Myocyte (in vitro differentiated cells): ENCODE measurements at places on chromosomes 16 and 17.

DNA sequence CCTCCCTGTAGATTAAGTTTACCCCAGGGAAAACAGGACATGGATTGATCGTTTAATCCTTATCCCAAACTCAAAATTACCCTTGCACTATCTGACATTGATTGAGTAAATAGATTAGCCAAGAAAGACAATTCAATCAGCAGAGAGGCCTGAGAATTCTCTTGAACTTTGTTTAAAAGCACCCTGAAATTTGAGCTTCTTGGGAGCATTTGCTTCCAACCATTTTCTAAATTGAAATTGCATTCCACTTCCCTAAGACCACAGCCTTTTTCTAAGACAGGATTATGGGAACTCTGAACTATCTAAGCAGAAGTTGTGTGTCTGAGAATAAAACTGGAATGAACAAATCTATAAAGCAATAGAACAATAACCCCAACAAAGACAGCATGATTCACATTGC is 76.6 kb upstream of the TNRC6A start:
- peak; percentile 38 for DNase-seq

- DNase-seq: no peak
These were observed 65.3 kb downstream of the METRNL start for GRCh38 chr17:83144421-83145357.

- DNase-seq: no peak
These were observed 2.4 kb upstream of the CBFB start for GRCh38 chr16:67026570-67026969.

GRCh38 chr17:45098081-45098868 is 34.0 kb downstream of the PLCD3 start:
- no peak for DNase-seq

DNA sequence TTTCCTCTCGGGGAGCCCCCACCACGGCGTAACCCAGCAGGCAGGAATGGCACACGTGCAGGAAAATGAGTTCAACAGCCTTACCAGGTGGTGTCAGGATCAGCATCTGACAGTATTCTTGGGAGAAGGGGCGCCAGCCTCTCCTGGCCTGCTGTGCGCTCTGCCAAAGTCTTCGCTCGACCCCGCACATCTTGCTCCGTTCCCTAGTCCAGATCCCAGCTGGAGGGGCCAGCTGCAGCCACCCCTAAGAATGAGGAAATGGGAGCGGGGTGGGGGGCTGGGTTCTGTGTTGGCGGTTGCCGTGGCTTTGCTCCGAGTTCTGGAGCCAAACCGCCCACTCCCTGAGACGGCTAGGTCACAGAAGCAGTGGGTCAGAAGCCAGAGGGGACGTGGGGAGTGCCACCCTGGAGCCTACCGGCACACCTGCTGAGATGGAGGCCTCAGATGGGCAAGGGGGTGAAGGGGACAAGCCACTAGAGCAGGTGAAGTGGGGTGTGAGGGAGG is at the start of gene CHCT1:
Gene CHCT1, plus strand, starts transcription at position 328 of the 504 bp plus-strand sequence. Its CDS starts 104 bp downstream, at position 432.
- DNase-seq: no peak

DNA sequence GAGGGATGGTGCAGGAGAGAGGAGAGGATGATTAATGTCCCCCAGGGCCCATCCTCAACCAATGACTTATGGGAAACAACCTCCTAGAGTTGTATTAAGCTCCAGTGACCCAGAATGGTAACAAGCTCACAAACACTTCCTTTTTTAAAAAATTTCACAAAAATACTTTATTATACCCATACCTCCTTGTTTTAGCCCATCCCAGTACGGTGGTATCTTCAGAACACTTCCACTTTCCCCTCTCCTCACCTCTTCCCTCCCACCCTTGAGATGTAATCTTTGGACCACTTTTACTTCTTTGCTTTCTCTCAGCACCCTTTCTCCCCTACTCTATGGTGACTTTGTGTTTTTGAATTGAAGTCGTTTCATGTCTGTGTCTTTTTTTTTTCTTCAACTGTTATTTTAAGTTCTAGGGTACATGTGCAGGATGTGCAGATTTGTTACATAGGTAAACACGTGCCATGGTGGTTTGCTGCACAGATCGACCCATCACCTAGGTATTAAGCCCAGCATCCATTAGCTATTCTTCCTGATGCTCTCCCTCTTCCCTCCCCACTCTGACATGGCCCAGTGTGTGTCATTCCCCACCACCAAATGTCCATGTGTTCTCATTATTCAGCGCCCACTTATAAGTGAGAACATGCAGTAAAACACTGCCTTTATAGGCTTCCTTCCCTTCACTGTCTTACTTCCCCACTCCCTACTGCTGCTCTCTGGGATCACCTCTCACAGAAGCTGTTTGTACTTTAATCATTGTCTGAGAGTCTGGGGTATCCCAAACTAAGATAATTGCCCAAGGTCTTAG is 124.5 kb downstream of the PRKCB start:
- no peak for DNase-seq

- DNase-seq: peak; percentile 35
These were observed 7.8 kb upstream of the EFTUD2 start for GRCh38 chr17:44906763-44907728.

DNA sequence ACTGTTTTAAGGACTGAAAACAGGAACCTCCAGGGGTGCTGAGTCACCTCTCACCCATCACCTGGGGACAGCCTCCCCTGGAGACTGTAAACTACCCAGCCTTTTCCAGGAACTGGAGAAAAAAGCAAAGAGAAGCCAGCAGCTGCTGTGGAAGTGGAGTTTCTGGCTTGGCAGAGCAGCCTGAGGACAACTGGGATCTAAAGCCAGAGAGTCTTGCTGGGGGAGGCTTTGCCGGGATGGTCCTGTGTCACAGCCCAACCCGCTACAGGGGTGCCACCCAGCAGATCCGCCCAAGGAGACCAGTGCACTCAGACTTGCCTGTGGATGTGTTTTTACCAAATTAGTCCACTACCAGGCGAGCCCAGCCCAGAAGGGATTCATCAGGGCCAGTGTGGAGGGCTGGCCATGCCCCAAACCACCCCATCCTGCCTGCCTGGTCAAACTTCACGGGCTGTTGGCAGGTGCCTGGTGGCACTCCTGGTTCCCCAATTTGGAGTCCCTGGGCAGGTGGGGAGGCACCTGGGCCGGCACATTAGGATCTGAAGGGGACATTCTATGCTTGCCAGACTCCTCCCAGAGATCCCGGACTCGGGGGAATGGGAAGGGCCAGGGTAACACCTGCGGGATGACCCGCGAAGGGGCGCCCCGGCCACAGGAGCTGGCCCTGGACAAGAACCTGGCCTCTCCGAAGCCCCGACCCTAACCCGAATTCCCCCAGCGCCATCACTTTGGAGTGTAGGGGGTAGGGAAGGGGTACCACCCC is 771 bp downstream of the MSRB1 start:
- DNase-seq: peak; percentile 70

GRCh38 chr17:8392274-8392673 is 5.4 kb downstream of the RNF222 start:
- no peak for DNase-seq

- no peak for DNase-seq
These were observed 11.8 kb upstream of the IL21R start for GRCh38 chr16:27390151-27390550.

GRCh38 chr16:57713596-57713995 is 19.0 kb downstream of the DRC7 start:
- no peak for DNase-seq

- DNase-seq: no peak
These were observed 35.5 kb downstream of the CLUAP1 start for GRCh38 chr16:3536271-3536731.

DNA sequence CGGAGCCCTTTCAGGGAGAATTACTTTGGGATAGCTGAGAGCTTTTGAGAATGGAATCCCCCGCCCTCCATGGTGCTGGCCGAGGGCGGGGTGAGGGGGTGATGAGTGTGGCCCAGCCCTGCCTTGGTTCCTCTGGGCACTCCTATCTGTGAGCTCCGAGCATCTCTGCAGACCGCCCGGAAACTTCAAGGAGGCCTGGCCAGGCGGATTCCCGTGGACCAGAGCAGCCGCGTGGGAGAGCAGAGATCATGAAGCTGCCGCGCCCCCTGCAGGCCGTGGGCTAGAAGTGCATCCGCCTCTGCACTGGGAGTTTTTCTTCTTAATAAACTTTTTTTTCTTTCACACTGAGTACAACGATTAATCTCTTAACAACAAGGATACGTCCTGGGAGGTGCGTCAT is 392.9 kb upstream of the EEF2KMT start:
- no peak for DNase-seq

GRCh38 chr16:85862476-85863383 is 36.2 kb upstream of the IRF8 start:
- no peak for DNase-seq

- DNase-seq: peak; percentile 99
These were observed 57.3 kb upstream of the BCO1 start for GRCh38 chr16:81181013-81181720.

GRCh38 chr17:41959336-41960095 is 7.1 kb upstream of the CNP start:
- peak; percentile 40 for DNase-seq

DNA sequence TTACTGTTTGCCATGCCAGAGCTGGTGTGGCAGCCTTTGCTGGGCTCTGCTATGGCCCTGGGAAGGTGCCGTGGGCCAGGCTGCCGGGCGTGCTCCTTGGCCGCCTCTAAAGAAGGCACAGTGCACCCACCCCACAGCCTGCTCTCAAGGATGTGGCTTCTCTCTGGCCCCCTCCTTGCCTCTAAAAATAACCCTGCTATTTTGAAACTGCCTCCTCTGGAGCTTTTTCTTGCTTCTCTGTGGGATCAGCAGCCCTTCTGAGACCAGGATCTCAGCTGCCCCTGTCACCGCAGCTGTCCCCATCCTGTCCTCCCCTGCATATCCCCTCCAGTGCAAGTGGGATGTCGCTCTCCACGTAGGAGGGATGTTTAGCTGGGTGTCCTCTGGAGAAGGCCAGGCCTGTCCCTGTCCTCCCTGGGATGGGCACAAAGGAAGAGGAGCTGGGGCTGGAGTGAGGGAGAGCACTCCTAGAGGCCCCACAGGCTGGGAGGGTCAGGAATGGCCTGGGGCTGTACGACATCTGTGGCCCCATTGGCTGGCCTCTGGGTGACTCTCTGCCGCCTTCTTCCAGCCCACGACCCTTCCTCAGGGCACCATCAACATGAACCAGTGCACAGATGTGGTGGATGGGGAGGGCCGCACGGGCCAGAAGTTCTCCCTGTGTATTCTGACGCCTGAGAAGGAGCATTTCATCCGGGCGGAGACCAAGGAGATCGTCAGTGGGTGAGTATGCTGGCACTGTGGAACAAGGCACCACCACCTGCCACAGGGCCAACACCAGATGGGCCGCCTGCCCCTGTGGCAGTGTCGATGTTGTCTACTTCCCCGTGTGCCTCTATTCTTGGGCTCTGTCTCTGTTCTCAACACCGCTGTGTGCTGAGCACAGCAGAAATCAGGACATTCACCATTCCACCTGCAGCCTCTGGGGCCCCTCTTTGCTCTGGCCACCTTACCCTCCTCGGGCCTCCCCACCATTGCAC is 79.7 kb downstream of the PLD6 start:
- DNase-seq: peak; percentile 74

GRCh38 chr16:83849421-83849820 is 41.6 kb downstream of the HSBP1 start:
- peak; percentile 31 for DNase-seq

GRCh38 chr16:53183442-53183841 is 128.7 kb downstream of the CHD9 start:
- DNase-seq: no peak

DNA sequence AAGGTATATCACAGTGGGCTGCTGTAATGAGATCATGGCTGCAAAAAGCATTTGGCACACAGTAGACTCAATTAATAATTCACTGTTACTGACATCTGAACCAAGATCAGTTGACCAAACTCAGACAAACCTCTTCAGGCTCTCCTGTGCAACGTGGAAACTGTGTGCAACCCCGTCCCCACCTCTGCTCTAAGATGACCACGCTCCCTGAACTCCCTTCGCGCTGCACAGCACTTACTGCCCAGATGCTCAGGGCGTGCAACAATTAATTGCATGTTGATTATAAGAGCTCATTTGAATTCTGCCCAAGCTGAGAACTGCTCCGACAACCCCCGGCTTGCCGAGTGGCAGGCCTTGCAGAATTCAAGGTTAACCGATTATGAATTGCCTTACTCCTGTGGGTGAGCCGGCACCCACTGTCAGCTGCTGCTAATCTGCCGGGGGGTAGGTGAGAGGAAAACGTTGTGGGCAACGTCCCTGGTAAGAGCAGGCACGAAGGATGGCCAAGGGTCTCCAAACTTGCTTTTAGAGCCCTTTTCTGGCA is 1.3 kb upstream of the GSG1L start:
- no peak for DNase-seq

- peak; percentile 81 for DNase-seq
These were observed 18.9 kb upstream of the P2RX1 start for GRCh38 chr17:3935140-3935542.

DNA sequence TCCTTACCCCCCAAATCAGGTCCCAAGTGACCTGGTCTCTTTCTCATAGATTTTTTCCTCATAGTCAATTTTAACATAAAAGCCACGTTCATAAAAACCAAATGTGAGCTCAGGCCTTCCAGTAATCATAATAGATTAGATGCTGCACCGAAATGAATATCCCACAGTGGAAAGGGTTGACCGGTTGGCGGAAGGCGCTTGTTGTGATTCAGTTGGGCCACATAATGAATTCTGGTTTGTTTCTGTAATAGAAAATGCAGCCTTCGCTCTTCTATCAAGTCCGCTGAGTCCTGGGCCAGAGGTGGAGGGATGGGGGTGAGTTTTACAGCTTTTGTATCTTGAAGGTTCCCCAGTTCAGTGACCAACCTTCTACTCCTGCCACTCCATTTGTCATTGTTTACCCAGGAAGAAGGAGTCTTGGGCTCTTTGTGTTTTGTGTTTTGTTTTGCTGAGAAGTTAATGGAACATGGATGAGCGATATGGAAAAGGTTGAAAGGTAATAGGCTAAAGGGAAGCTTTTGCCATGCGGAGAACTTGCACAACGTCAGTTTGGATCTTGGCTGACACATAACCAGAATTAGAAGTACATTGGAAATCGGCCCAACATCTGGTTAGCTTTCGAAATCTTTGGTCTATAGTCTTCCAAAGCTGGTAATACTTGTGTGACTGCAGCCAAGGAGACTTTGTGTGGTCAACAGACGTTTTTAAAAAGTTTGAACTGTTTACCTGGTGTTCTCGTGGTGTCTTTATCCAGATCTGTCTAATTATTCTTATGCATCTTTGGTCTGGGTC is 89.5 kb downstream of the CLEC16A start:
- DNase-seq: peak; percentile 32

GRCh38 chr16:17457997-17458396 is 12.8 kb downstream of the XYLT1 start:
- no peak for DNase-seq
